Fibroblast of mammary gland (primary cell): ENCODE measurements at places on chromosomes 3 and 15.

- peak; percentile 73 for DNase-seq
Observed at GRCh38 chr3:143158014-143158988, 38.7 kb downstream of the CHST2 start.

GRCh38 chr3:147395899-147396711 lies 10.2 kb downstream of the ZIC4 start:
- DNase-seq: no peak

GRCh38 chr3:53170325-53171063 lies 9.5 kb downstream of the PRKCD start:
- no peak for DNase-seq

DNA sequence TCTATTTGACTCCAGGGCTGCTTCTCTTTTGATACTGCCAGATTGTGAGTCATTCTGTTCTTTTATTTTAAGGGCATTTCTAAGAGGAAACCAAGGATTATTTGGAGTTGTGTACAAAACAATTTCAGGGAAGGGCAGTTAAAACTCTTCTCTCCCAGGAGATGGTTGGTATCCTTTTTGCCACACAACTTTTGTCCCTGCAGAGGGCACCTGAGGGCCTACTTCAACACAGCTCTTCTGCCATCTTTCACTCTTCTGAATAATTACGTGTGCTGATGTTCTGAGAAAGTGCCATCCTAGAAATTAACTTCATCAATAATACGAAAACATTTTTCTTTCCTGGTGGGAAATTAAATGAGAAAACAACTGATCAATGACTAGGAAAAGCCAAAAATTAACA lies 75.7 kb upstream of the GADL1 start:
- peak; percentile 16 for DNase-seq

GRCh38 chr15:53911431-53911830 lies 66.8 kb upstream of the UNC13C start:
- DNase-seq: no peak

DNA sequence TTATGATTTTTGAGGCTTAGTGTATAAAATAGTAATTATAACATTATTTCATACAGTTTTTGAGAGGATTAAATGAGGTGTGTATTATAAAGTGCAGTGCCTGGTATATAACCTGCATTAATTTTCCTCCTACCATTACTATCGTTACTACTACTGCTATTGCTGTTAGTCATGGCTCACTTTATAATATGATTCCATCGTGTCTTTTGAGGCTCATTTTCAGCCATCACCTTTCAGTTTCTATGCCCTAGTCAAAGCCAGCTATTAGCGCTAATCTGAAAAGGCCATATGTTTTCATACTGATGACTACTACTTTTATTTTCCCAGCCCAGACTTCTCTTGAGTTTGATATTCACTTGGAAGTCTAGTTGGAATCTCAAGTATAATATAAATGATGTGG lies 5.5 kb downstream of the MEF2A start:
- no peak for DNase-seq
